ENCODE measurements at places on chromosomes 1 and 21. TPM values are rescaled to one million over a fixed set of nuclear protein-coding genes. Genes with fewer than 3 reads are reported as not detected.

NTRK1 gene
- not detected for total RNA-seq

UBE2U gene
- not detected for total RNA-seq

MAN1C1 gene
- 28.7 TPM for total RNA-seq

SLC37A1 gene
- 23.2 TPM for total RNA-seq

KIFAP3 gene
- 12.8 TPM for total RNA-seq

PPIH gene
- total RNA-seq, result 38.2 TPM

RUNX3 gene
- total RNA-seq, result 74.8 TPM

TCHH gene
- not detected for total RNA-seq

RAD54L gene
- total RNA-seq, result 3.0 TPM

ATP1A4 gene
- total RNA-seq, result not detected

- DNase-seq, result no peak
Observed at GRCh38 chr1:213381572-213382084, 330.6 kb downstream of the RPS6KC1 start.

DNA sequence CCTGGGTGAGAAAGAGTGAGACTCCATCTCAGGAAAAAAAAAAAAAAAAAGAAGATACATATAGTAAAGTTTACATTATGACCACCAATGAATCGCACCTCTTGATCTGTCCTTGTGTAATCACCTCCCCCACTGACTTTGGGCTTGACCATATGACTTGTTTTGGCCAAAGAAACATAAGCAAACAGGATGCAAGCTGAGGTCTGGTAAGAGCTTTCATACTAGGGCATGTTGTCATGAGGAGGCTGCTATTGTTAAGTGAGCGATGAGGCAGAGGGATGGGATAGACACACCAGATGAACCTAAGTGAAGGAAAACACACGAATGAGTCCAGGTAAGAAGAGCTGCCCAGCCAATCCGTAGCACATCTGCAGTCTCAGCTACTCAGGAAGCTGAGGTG is 10.7 kb downstream of the ENAH start:
- DNase-seq, result no peak

DNA sequence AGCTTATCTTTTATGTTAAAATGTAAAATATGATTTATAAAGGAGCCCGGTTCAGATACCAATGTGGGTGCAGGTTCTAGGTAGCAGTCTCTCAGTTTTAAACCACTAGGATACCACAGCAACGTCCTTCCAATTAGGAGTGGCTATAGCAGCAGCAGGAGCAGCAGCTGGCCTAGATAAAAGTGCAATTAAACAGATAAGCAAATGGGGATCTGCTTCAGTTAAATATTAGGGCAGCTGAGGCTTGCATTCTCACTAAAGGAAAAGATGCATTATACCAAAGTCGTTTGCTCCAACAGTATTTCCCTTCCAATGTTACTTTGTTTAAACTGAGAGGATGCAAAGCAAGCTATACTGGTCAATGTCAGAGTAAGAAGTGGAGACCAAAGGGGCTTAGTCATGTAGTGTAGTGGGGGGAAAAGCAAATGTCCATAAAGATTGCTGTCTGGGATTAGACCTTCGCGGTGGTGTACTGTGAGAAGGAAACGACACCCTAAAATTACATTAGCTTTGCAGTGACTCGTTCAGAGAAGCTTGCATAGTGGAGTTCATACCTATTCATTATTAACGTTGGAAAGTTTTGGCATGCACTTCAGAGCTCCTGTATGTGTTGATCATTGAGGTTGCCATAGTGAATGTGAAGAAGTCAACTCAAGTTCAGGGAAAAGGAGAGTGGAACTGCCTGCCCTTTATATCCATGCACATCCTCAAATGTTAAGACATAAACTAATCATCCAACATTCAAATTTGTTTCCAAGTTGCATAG is 272.2 kb downstream of the VAV3 start:
- DNase-seq, result no peak

- no peak for DNase-seq
Observed at GRCh38 chr1:239368436-239369109, 17.8 kb upstream of the CHRM3 start.

DNA sequence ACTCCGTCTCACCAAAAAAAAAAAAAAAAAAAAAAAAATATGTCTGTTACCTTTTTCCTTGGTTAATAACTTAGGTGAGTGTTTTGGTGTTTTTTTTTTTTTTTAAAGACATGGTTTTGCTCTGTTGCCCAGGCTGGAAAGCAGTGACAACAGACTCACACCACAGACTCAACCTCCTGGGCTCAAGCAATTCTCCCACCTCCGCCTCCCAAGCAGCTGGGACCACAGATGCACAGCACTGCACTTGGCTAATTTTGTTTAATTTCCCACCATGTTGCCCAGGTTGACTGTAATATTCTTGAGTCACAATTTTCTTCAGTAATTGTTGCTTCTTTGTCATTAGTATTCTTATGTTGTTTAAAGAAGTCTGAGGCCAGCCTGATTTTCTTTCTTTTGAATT is 149.2 kb upstream of the SYT6 start:
- no peak for DNase-seq

DNA sequence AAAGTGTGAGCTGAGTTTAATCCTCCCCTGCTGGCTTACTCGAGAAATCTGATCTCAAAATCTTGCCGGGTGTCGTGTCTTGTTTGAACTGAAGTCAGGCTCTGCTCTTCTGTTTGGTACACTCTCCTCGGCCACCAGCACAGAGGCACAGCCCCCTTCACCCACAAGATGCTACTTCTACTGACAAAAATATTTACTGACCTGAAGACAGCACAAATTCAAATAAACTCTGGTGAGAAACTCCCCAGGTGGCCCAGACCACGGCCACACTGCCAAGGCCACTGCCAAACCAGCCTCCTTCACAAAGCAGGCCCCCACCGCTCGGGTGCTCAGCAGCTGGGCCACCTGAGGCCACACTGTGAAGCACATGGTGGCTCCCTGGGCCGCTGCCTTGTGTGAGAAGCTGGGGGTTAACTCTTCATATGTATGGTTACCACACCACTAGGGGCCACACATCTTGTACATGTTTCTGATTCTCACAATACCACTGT is 80.6 kb downstream of the TGFBR3 start:
- DNase-seq, result no peak

GRCh38 chr1:175207971-175208370 is 15.4 kb upstream of the KIAA0040 start:
- no peak for DNase-seq

DNA sequence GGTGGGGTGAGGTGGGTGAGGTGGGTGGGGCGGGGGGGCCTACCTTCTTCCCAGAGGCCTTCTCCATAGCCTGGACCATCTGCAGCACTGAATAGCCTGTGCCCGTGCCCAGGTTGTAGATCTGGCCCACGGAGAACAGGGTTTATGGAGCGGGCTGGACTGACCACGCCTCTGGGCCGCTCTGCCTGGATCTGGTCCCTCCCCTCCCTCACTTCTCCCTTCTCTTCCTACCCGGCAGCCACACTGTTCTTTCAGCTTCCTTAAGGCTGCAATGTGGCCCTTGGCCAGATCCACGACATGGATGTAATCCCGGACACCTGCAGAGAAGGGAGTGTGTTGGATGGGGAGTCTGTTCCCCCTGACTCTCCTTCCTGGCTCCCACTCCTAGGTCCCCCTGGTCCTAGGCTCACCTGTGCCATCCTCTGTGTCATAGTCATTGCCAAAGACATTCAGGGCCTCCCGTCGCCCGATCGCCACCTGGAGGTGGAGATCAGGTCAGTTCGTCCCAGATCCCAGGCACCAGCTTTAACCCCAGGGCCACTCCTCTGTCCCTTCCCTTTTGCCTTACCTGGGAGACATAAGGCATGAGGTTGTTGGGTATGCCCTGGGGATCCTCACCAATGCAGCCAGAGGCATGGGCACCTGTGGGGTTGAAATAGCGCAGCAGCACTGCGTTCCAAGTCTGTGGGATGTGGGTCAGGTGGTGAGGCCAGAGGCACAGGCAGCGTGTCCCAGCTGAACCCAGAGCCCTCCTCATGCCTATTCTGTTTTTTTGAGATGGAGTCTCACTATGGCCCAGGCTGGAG is 3.9 kb downstream of the GALE start:
- DNase-seq, result no peak

GRCh38 chr1:208479435-208479834 is 235.3 kb upstream of the PLXNA2 start:
- DNase-seq, result no peak

DNA sequence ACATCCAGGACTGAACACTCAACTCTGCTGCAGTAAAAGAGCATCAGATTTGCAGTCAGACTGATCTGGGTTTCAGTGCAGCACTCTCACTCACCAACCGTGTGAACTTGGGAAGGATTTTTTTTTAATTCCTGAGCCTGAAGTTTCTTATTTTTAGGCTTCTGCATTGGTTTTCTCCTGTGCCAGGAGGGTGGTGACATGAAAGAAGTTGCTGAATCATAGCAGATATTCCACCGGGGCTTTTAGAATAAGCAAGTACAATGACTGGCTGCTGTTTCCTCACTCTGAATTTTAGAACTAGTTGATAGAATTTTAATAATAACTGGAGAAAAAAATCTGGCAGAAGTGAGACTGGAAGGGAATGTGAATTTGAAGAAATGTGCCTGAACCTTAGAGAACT is 11.6 kb downstream of the ADAM30 start:
- DNase-seq, result no peak

- DNase-seq, result no peak
Observed at GRCh38 chr1:15942661-15943327, 33.1 kb downstream of the ZBTB17 start.

DNA sequence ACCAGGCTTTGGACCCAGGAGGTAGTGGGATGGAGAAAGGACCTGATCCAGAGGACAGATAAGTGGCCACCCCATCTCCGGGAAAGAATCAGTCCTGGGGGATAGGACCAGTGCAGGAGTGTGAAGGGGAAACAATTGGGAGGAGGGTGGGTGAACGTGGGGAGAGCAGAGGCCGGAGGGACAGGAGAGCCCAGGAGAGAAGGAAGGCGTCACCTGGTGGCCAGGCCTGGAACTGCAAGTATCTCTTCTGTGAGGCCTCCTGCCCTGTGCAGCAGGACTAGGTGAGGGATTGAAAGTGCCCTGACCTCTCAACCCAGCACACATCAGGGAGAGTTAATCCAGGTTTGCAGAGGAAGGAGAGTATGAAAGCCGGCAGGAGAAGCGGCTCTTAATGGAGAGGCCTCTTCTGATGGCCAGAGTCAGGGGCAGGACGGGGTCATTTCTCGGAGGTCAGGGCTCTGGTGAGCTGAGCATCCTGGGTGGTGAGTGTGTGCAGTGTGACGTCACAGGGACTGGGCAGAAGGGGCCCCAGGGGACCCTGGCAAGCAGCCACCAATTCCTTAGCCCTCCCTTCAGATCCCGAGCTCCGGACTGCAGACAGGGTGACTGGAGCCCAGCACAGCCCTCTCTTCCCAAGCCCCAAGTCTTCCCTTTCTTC is 9.2 kb upstream of the LAD1 start:
- DNase-seq, result peak; percentile 36

DNA sequence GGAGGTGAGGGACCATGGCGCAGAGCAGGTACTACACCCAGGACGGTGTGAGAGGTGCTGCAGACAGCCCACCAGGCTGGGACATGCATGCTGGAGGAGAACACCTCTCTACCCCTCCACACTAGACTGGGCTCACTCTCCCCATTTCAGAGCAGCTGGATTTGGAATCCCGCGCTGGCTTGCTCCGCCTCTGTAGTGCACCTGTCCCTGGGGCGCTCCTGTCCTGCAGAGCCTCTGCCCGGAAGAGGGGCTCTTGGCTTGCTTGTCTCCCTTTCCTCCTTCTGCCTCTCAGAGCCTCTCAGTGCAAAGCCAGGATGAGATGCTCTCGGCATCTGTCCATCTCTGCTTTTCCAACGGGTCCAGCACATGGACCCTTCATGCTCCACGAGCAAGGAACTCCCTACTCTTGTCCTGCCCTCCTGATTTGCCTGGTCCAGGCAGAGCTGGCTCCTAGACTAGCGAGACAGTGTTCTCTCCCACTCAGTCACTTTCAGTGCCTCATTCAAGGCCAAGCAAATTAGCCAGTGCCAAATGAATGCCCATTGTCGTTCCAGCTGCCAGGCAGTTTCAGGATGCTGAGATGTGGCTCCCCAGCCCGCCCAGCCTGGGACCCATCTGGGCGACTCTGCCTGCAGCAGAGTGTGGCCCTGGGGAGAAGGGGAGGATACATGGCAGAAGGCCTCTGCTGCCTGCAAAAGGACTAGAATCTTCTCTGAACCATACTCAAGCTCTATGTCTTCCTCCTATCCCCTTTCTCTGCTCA is 33.7 kb downstream of the CDCA8 start:
- no peak for DNase-seq

DNA sequence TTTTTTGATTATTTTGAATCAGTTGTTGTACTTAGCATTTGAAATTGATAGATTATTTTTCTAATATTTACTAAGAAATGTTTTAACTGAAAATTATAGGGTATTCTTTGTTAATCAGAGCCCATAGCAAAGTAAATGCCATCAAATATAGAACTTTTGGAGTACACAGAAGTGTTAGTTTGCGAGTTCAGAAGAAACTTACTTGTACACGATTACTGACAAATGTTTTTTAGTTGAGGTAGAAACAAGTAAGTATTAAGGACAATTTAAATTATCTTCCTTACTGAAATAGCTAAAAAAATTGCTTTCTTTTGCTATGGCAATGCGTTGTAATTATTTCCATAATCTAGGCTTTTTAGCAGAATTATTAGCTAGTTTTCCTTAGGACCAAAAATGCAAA is 692.2 kb downstream of the USP25 start:
- DNase-seq, result no peak

DNA sequence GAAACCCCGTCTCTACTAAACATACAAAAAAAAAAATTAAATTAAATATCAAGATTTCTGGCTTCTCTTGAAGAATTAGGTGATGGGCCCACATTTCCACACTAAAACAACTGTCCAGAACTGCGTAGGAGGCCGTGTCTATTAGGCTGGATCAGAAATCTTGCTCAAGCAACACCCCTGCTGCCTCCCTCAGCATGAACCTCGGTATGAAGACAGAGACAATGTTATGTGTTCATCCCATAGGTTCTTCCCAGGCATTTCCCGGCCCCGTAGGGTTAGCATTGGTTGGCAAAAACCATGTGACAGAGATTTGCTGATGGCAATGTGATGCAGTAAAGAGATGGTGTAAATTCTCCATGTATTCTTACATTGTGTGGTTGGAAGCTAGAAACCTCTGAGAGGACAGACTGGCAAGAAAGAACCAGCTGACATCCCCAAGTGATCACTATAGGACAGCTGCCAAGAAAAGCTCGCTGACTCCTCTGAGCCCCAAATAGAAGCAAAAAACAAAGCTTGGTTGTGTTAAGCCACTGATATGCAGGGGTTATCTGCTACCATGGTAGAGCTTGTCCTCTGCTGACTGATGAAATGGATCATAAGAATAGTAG is 34.5 kb downstream of the EBNA1BP2 start:
- no peak for DNase-seq

DNA sequence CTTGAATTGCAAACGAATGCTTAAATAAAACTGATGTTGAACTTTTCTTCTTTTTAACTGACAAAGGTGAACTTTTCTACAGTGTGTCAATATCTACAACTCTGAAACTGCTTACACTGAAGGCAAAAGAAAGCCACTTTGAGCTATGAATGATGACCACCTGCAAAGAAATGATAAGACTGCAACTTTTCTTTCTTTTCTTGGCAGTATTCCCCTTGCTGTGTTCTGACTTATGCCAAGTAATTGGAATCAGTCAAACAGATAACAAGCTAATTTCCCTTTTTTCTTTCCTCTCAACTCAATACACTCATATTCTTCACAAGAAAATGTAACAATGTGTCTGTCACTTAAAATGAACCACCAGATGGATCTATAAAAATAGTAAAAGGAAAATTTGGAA is 588.1 kb upstream of the BRINP3 start:
- DNase-seq, result no peak

- DNase-seq, result no peak
Observed at GRCh38 chr1:209513226-209513625, 70.3 kb upstream of the CAMK1G start.
